ENCODE measurements at places on chromosomes 16 and 17. TPM values are rescaled to one million over a fixed set of nuclear protein-coding genes. Genes with fewer than 3 reads are reported as not detected.

DNA sequence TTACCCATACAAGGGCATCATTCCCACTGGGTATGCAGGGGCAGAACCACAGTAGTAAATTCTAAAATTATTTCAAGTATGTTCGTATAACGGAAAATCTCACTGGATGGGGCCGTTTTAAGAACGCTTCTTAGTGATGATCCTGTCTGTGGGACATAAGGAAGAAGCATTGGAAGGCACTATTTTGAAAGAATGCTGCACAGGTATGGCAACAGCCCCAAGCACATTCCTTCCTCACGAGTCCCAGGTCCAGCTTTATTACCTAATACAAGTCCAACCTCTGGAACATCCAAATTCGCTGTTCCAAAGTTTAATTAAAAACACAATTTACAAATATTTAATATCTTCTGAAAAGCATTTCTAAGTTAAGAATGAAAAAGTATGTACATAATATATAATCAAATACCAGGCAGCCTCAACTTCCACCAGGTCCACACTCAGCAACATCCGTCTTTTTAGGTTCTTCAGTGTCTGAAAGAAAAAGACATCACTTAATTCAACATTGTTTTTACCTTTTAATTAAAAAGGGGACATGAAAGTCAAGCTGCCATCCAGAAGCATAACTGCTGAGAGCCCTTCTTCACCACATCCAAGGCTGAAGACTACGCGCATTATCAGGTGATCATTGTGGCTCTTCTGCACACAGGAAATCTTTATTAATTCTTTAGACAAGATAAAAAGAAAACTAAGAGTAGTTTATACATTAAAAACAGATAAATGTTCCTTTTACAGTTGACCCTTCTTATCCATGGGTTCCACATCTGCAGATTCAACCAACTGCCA, 49.8 kb downstream of the BRD7 start:
- DNase-seq: no peak

- DNase-seq: no peak
These were observed 157.6 kb downstream of the RAB11FIP4 start for GRCh38 chr17:31549121-31549524.

Gene SHISA9
- 0.14 TPM for total RNA-seq

DNA sequence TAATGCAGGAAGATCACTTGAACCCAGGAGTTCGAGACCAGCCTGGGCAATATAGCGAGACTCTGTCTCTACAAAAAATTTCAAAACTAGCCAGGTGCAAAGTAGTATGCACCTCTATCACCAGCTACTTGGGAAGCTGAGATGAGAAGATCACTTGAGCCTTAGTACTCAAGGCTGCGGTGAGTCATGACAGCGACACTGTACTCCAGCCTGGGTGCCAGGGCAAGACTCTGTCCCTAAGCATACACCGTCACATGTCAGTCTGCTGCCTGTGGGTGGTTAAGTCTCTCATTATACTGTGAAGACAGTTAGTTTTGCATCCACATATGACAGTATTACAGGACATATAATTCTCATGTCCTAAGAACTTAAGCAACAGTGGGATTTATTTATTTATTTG, 21.8 kb downstream of the NMRAL1 start:
- no peak for DNase-seq

DNA sequence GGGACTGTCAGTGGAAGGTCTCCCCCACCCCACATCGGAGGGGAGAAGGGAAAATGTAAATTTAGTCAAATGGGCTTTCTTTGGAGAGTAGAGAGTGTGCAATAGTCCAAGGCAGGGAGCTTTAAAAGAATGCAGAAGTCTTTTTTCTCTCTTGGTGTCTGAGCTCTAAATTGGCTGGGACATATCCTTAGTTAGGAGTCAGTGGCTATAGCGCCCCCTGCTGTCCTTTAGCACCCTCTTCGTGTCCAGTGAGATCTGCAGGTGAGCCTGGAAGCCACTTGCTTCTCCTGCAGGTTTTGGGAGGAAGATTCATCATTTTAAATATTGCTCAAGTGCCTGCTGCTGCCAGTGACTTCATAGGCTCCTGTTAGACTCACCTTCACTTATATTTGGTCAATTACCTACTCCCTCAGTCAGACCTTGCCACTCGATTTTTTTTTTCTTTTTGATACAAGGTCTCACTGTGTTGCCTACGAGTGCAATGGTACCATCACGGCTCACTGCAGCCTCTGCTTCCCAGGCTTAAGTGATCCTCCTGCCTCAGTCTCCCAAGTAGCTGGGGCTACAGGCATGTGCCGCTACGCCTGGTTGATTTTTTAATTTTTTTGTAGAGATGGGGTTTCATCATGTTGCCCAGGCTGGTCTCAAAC, 174.8 kb downstream of the PRKCB start:
- DNase-seq: peak; percentile 92

Gene MPO
- 0.86 TPM for total RNA-seq

GRCh38 chr17:74670329-74670728, 42.4 kb downstream of the CD300LF start:
- no peak for DNase-seq

Gene WSB1
- total RNA-seq: 227 TPM

DNA sequence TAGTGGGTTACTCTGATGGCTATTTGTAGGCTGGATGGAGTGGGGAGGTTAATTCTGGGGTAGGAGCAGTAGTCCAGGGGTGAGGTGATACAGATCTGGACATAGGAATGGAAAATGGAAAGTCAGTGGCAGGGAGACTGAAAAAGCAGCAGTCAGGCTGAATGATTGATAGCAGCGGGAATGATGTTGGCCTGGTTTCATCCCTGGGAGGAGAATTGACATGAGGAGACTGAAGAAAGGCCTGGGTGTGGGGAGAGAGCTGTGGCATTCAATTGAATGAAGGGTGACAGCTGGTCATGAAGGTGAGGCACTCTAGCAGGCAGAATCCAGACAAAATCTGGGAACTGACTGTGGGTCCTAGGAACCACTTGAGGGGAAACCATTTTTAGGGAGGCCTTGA, 34.7 kb upstream of the CLEC18A start:
- no peak for DNase-seq

DNA sequence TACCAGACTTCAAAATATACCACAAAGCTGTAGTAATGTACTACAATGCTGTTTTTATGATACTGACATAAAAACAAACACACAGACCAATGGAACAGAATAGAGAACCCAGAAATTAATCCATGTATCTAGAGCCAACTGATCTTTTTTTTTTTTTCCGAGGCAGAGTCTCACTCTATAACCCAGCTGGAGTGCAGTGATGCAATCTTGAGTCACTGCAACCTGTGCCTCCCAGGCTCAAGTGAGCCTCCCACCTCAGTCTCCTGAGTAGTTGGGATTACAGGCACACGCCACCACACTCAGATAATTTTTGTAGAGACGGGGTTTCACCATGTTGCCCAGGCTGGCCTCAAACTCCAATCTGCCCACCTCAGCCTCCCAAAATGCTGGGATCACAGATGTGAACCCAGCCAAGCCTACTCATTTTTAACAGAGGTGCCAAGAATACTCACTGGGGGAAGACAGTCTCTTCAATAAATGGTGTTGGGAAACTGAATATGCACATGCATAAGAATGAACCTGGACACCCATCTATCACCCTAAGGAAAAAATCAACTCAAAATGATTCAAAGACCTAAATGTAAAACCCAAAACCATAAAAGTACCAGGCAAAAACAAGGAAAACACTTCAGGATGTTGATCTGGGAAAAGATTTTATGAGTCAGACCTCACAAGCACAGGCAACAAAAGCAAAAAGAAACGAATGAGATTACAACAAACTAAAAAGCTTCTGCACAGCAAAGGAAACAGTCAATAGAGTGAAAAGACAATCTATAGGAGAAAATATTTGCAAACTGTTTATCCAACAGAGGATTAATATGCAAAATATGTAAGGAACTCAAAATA, 63.1 kb downstream of the STX8 start:
- no peak for DNase-seq

- no peak for DNase-seq
These were observed 1.4 kb downstream of the COTL1 start for GRCh38 chr16:84616515-84616914.

DNA sequence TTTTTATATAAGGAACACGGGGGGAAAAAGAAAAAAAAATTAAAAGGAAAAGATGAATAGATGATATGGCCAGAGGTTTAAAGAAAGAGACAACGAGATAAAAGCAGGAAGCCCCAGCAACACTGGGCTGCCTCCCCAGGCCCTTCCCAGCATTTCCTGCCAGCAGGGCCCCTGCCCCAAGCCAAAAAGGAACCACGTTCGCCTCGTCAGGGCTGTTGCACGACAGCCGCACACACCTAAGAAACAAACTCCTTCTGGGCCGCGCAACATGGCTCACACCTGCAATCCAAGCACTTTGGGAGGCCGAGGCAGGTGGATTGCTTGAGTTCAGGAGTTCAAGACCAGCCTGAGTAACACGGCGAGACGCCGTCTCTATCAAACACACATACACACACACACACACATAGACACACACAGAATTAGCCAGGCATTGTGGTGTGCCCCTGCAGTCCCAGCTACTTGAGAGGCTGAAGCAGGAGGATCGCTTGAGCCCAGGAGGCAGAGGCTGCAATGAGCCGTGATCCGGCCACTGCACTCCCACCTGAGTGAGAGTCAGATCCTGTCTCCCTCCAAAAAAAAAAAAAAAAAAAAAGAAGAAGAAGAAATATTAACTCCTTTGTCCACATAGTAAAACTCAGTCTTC, 83.0 kb downstream of the ANKRD11 start:
- DNase-seq: no peak

GRCh38 chr16:87383505-87384161, at the start of gene FBXO31:
Gene FBXO31 (minus strand): TSS chr16:87383776. CDS start chr16:87383744, 32 bp downstream.
- DNase-seq: peak; percentile 97

Gene SP6
- total RNA-seq: 0.19 TPM

DNA sequence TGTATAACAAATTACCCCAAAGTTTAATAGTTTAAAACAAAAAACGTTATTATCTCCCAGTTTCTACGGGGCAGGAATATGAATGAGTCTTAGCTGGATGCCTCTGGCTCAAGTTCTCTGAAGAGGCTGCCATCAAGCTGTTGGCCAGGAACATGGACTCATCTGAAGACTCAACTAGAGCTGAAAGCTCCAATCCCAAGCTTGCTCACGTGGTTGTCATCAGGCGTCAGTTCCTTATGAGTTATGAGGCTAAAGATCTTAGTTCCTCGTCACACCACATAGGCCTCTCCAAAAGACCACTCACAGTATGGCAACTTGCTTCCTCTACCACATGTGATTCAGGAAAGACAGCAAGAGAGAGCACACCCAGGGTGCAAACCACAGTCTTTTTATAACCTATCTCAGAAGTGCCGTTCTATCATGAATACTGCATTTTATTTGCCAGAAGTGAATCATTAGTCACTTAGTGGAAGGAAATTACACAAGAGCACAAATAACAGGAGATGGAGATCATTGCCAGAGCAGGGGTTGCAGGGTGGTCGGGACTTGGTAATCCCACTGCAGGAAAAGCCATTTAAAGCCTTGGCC, 48.7 kb upstream of the NLK start:
- no peak for DNase-seq

Measured in posterior vena cava (tissue), 2 donors.